HT1080 (cell line): ENCODE measurements at places on chromosomes 1 and 21. TPM values are rescaled to one million over a fixed set of nuclear protein-coding genes. Genes with fewer than 3 reads are reported as not detected.

MDM4 gene
- total RNA-seq, result 7.5 and 9.2 TPM in 2 replicates

CSMD2 gene
- total RNA-seq, result 2.1 and 2.3 TPM in 2 replicates

GRCh38 chr1:942411-942821, 16.6 kb downstream of the NOC2L start:
- no peak for DNase-seq

ANKRD45 gene
- 0.05 TPM in 1 of 2 replicates, not detected in the other for total RNA-seq

GRCh38 chr1:89167590-89168230, 8.1 kb downstream of the GBP7 start:
- no peak for DNase-seq

VSIG8 gene
- 0.03 and 0.07 TPM in 2 replicates for total RNA-seq

PANK4 gene
- 22.5 and 27.5 TPM in 2 replicates for total RNA-seq

DNA sequence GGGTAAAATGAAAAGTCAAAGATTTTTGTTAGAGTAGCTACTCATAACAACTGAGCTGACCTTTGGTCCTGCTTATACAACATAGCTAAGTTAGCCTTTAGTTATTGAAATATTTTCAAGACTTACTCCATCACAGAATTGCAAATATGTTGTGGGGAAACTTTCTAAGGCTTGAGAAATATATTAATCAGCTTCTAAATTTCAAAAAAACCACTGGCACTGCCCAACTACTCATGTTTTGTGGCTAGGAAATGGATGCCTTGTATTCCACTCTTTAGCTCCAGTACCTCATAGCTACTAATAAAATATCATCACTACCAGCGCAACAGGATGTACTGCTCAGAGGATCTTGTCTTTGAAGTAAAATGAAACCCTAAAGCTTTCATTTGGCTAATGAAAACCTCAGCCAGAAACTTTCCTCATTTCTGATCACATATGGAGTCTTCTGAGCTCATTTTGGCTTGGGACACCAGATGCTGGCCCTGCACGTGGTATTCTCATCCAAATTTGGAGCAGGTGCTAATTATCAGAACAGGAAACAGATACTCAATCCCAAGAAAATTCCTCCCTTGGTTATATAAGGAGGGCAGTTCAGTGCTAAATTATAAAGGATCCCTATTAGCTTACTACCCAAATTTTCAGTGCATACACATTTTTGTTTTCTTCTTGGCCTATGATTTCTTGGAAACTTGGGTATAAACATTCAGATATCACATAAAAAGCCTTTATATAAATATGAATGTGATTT, 690.7 kb downstream of the ADGRL2 start:
- no peak for DNase-seq

DNA sequence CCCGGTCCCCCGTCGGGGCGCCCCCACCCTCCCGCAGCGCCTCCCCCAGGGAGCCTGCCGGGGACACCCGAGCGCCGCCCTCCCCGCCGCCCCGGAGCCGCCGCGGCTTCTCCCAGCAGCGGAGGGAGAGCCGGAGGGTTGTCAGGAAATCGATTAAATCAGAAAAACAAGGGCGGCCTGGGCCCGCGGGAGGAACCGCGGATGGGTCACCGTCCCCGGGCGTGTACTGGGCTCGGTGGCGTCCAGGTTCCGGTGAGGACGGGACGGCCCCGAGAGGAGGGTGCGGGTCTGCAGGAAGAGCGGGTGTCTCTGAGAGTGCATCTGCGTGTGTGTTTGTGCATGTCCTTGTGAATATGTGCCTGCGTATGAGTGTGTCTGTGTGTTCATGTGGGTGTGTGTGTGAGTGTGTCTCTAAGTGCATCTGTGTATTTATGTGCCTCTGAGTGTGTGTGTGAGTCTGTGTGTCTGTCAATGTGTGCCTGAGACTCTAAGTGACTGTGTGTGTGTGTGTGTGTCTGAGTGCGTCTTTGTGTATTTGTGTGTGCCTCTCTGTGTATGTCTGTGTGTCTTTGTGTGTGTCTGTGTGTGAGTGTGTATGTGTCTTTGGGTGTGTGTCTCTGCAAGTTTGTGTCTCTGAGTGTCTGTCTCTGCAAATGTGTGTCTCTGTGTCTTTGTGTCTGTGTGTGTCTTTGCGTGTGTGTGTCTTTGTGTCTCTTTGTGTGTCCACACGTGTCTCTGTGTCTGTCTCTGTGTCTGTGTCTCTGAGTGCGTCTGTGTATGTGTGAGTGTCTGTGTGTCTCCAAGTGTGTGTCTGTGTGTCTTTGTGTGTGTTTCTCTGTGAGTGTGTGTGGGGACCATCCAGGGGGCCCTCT, 1.1 kb downstream of the SPSB1 start:
- DNase-seq, result no peak

DNA sequence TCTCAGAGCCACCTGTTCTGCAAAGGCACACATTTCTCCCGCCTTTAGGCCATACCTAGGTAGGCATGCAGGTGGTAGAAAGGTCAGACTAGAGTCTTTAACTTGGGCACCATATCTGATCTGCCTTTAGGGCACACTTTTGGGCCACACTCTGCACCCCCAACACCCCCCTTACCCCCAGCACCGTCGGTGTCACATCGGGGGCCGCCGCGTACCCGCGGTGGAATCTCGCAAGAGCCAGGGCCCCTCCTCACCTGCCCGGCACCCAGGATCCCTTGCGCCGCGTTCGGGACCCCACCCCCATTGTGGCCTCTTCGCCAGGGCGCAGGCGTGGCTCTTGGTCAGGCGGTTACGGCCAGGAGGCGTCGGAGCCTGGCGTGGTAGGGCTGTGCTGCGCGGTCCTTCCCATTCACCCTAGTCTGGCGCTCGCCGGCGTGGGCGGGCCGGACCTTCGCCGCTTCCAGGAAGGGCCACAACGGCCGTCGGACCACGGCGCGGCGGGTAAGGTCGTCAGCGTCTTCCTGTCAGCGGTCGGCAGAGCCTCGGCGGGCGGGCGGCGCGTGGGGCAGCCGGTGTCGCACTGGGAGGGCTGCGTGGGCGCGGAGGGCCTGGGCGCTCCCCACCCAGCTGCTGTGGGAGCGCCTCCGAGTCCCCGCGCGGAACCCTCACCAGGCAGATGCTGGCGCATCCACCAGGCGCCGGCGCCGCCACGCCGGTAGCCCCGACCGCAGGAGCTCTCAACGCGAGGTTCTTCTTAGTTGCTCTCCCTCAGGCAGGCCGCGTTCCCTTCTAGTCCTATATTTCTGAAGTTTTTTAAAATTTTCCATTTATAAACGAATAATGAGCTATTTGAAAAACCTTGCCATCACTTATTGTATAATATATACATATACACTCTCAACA, at the start of gene DNAH14:
TSS of gene DNAH14 (plus strand) at position 341 of the 903 bp plus-strand sequence. CDS start 23,028 bp downstream, outside the sequence.
- peak; percentile 85 for DNase-seq

AIRE gene
- not detected in 2 replicates for total RNA-seq

GRCh38 chr1:8476006-8476405, 158.1 kb downstream of the SLC45A1 start:
- no peak for DNase-seq

LCE3E gene
- not detected in 2 replicates for total RNA-seq

C8A gene
- total RNA-seq, result not detected in 2 replicates

PARS2 gene
- 7.6 and 8.6 TPM in 2 replicates for total RNA-seq

CCNL2 gene
- total RNA-seq, result 74.6 and 96.1 TPM in 2 replicates

WNT9A gene
- total RNA-seq, result 0.33 and 0.68 TPM in 2 replicates

RGS18 gene
- total RNA-seq, result not detected in 2 replicates

DNA sequence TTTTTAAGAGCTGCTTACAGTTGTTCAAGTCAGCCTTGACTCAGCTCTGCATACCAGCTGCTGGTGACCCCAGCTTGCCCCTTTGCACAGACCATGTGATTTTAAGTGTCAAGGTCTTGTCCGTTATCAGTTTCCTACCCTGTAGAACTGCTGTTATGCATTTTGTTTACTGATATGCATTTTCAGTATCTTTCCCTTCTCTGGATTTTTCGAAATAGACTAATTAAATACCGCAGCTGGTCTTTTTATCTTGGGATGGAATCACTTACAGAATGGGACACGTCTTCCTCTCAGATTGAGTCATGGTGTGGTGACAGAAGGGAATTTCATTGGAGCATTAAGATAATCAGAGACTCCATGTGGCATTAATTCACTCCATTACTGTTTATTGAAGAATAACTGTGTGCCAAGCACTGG, 145.6 kb downstream of the FMN2 start:
- DNase-seq, result no peak

MYBPH gene
- not detected in 2 replicates for total RNA-seq

DNA sequence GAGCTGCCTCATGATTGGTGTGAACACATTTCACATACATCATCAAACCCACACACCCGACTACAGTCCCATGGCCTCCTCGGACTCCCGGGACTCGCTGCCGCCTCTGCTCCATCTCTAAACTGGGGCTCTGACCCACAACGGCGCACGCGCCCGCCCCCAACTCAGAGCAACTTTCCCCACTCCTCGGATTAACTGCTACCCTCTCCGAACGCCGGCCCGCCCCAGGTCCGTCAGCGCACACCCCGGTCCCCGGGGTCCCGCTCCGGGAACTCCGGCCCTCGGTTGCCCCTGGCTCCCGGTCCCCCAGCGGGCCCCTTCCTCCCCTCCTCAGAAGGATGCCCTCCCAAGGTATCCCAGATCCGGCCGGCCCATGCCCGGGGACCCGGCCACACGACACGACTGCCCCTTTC, 740 bp downstream of the DSTYK start:
- DNase-seq, result no peak

DNA sequence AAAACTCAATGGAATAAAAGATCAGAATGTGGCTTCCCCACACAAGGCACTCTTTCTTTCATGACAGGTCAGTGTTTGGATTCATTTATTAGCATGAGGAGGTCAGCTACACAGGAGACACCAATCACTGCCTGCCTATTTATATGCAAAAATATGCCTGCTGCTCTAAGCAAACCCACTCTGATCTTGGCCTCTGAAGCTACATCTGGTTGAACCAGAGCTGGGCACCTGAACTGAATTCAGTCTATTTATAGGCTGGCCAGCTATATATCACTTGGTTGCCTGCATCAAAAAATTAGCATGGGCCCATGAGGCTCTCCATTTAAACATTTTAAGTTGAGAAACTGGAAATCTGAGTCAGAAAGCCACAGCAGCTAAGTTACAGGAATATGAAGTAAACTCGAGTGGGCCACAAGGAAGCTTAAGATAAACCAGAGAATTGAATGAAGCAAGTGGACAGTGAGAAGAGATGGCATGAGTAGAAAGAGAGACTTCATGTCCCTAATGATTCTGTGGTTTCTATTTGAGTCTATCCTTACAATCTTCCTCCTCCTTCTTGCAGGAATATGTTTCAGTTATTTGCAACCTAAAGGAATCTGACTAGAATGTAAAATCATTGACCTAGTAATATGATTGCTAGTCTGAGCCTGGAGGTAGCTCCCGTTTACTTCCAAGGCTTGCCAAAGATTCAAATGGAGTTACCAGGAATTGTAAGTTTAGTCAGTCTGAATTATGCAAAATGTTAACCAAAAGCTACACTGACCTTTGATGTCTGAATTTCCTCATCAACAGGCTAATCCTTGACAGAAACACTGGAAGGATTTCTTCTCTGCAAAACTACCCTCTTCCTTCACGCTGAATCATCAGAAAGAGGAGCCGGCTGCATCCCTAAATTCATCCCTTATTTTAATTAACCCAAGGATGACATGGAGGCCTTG, 17.7 kb downstream of the DDAH1 start:
- no peak for DNase-seq
